Caco-2 (cell line): ENCODE measurements at places on chromosomes 12 and 14. TPM values are rescaled to one million over a fixed set of nuclear protein-coding genes. Genes with fewer than 3 reads are reported as not detected.
A peak's percentile ranks its signal among the peaks of the same experiment; 100 is the strongest.

DNA sequence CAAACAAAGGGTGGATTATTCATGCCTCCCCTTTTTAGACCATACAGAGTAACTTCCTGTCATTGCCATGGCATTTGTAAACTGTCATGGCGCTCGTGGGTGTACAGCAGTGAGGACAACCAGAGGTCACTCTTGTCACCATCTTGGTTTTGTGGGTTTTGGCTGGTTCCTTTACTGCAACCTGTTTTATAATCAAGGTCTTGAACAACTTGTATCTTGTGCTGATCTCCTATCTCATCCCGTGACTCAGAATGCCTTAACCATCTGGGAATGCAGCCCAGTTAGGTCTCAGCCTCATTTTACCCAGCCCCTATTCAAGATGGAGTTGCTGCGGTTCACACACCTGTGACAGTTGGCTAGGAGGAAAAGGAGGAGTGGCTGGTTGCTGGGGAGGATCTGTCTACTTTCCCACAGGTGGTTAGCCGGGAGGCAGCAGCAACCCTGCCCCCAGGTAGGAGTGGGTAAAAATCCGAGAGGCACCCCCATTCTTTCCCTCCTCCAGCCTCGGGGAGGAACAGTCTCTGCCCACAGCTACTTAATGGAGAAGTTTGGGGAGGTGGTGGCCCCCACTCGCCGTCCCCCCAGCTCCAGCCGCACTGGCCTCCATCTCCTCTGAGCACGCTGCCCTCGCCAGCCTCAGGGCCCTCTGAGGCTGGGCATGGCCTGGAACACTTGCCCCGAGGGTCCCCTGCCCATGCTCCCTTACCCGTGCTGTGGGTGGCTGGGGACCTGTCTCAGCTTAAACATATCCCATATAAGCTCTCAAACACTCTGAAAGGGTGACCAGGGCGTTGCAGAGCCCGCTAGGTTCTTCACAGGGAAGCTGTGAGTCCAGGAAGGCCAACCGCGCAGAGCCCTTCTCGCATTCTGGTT, 41.7 kb downstream of the SMIM41 start:
- no peaks in the 10 kb centered on the region for H3K27me3 ChIP-seq
- H3K4me3 ChIP-seq = no peak overlapping the region
- no peak overlapping the region for H3K27ac ChIP-seq
- H3K4me1 ChIP-seq = peaks cover 29% of the 10 kb centered on the region

DNA sequence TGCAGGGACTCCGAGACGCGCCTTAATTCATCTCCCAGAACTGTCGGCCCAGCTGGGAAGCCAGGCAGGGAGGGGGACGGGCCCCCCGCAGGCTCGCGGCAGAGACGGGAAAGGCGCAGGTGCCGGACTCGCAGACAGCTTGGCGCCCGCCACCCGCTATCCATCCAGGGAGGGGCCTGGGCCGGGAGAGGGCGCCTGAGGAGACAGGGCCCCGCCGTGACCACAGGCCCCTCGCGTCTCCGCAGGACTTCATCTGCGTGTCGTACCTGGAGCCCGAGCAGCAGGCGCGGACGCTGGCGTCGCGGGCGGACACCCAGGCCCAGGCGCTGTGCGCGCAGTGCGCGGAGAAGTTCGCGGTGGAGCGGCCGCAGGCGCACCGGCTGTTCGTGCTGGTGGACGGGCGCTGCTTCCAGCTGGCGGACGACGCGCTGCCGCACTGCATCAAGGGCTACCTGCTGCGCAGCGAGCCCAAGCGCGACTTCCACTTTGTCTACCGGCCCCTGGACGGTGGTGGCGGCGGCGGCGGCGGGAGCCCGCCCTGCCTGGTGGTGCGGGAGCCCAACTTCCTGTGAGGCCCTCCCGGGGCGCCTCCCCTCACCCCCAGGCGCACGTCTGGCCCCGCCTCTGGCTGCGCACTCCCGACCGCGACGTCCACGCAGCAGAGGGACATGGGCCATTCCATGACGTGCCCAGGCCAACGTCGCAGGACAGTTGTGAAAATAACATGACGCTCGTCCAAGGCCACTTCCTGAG, 60.6 kb downstream of the LGMN start:
- H3K36me3 ChIP-seq = no peaks in the 10 kb centered on the region; the same call in 1 of the 2 replicates
- no peaks in the 10 kb centered on the region for H3K4me1 ChIP-seq
- no peak overlapping the region for H3K27ac ChIP-seq
- H3K4me3 ChIP-seq = no peak overlapping the region

DNA sequence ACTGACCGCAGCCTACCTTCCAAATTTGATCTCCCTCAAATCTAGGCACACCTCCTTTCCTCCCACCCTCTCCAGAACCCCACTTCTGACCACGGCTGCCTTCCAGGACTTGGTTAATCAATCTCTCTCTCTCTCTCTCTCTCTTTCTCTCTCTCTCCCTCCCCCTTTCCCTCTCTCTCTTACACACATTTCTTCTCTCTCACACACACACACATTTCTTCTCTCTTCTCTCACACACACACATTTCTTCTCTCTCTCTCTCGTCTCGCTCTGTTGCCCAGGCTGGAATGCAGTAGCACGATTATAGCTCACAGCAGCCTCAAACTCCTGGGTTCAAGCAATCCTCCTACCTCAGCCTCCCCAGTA, 521 bp upstream of the GMFB start:
- no peaks in the 10 kb centered on the region for H3K27me3 ChIP-seq
- peak overlapping the region; percentile 78 for H3K27ac ChIP-seq
- H3K4me1 ChIP-seq = peaks cover 22% of the 10 kb centered on the region
- DNase-seq = no peak

GRCh38 chr12:52213564-52214420, 19.3 kb upstream of the KRT7 start:
- no peaks in the 10 kb centered on the region for H3K27me3 ChIP-seq
- H3K4me3 ChIP-seq = no peak overlapping the region
- no peaks in the 10 kb centered on the region for H3K36me3 ChIP-seq
- H3K4me1 ChIP-seq = peaks cover 48% of the 10 kb centered on the region
- H3K27ac ChIP-seq = no peak overlapping the region

Gene CLEC1B
- total RNA-seq = not detected in 2 replicates

- no peak overlapping the region for H3K4me3 ChIP-seq
- H3K36me3 ChIP-seq = no peaks in the 10 kb centered on the region
- no peaks in the 10 kb centered on the region for H3K27me3 ChIP-seq
- H3K27ac ChIP-seq = no peak overlapping the region
- no peaks in the 10 kb centered on the region for H3K4me1 ChIP-seq
Observed at GRCh38 chr14:78164226-78164853, 5.8 kb upstream of the NRXN3 start.

Gene NGB
- total RNA-seq = not detected in 2 replicates

DNA sequence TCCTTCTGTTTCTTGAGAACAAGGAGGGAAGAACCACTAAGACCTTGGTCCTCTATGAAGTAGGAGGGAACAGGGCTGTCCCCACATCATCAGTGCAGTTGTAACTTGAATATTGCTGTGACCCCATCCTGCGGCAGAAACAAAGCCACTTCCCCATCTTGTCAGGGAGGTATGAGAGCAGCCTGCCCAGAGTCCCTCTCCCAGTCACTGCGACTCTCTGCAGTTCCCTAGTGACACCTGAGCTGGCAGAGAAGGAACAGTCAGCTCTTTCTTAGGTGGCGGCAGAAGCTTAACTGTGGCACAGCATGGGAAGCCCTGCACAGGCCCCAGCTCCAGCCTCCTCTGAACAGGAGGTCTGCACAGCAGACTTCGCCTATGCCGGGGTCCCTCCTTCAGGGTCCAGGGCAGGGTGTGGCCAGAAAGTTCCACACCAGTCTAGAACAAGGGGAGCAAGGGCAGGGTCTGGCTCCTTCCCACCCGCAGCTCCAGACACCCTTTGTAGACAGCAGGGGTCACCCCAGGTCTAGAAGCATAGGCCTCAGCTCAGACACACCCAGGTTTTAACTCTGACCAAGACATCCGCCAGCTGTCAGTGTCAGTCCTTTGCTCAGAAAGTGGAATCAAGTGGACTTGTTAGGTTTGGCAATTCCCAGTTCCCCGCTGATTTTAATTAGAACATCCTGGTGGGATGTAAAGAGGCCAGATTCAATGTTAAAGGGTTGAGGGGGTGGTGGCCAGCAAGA, 36.8 kb downstream of the DEGS2 start:
- no peak for DNase-seq
- no peaks in the 10 kb centered on the region for H3K4me1 ChIP-seq
- H3K27me3 ChIP-seq = no peaks in the 10 kb centered on the region
- H3K27ac ChIP-seq = no peak overlapping the region

Gene PIWIL1
- total RNA-seq = 5.1 and 5.3 TPM in 2 replicates

GRCh38 chr14:61102549-61103466, 121.8 kb downstream of the SLC38A6 start:
- no peak overlapping the region for H3K27ac ChIP-seq
- no peak for DNase-seq

- DNase-seq = no peak
- H3K27me3 ChIP-seq = no peaks in the 10 kb centered on the region
- H3K36me3 ChIP-seq = peaks cover 4% of the 10 kb centered on the region; the same call in 1 of the 2 replicates
Observed at GRCh38 chr14:68894802-68895703, 84.0 kb downstream of the ACTN1 start.

DNA sequence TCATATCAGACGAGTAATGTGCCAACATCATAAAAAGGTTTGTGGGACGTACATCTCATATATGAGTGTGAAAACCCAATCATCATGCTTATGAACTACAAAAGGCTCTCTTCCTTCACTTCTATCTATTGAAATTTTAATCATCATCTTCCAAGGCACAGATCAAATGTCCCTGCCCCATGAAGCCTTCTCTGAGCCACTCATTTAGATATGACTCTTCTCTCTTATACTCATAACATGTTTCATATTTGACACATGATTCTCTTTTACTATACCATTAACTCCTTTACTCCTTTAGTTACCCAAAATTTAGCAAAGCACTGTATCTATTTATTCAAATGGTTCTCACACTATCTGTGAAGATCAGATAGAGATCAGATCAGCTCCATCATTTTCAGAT, 22.2 kb downstream of the RALGAPA1 start:
- H3K27ac ChIP-seq = no peak overlapping the region
- H3K4me1 ChIP-seq = no peaks in the 10 kb centered on the region
- DNase-seq = no peak
- no peaks in the 10 kb centered on the region for H3K27me3 ChIP-seq
- no peak overlapping the region for H3K4me3 ChIP-seq

Gene TDRD9
- not detected in 2 replicates for total RNA-seq

DNA sequence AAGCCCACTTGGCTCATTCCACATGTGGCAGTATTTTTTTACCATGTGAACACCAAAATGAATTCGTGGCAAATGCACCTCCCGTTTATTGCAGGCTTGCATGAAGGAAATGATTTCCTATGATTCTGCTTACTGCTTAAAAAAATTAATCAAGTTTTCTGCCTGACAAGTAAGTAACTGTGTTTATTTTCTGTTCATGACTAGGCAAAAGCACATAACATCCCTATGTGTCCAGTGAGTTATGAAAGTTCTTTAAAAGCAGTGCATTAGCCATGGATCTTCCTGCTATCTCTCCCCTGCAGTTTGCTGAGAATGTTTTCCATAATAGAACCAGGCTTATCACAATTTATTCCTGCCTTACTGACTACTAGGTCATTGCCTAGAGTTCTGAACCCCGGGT, 20.4 kb downstream of the GPR65 start:
- H3K27ac ChIP-seq = peak overlapping the region; percentile 10
- H3K27me3 ChIP-seq = no peaks in the 10 kb centered on the region
- H3K36me3 ChIP-seq = no peaks in the 10 kb centered on the region
- H3K4me3 ChIP-seq = peak overlapping the region; percentile 11; the same call in 1 of the 2 replicates

Gene ENDOU
- 0.43 and 0.53 TPM in 2 replicates for total RNA-seq

DNA sequence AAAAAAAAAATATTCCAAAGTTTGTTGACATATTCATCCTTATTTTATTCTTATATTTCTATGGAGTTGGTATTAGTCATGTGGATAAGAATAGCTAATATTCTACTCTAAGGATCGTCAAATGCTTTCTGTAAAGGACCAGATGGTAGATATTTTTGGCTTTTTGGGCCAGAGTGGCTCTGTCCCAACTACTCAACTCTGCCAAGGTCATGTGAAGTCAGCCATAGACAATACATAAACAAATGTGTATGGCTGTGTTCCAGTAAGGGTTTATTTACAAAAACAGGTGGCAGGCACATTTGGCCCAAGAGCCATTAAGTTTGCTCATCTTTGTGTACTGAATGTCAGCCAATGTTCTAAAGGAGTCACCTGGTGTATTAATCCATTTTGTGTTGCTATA, 131.8 kb downstream of the TBX5 start:
- no peaks in the 10 kb centered on the region for H3K4me1 ChIP-seq
- H3K27ac ChIP-seq = no peak overlapping the region
- no peak overlapping the region for H3K4me3 ChIP-seq
- no peak for DNase-seq

DNA sequence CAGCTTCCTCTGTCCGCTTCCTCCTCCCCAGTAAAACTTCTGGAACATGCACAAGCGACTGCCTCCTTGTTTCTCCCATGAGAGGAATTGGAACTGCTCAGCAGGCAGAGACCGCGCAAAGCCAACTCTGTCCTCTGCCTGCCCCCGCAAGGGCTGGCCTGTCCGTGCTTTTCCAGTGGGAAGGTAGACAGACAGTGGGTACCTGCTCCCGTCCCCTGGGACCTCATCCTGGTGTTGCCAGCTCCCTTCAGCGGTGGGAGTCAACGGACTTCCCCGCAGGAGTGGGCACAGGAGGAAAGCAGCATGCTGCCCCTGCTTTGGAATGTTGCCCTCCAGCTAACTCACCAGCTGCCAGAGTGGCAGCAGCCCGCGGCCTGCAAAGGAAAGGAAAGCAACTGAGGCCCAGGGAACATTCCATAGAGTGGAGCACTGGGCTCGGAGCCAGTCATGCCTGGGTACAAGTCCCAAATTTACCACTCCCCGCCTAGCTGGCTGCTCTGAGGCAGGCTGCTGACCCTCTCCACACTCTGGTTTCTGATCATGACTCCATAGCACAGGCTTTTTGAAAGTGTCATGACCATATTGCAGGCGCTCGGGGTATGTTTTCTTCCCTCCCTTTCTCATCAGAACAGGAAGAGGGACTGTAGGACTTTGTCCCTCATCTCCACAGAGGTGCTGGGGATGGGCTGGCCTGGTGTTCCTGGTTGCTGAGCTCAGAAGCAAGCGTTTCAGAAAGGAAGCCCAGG, 89.2 kb upstream of the CLMN start:
- no peaks in the 10 kb centered on the region for H3K4me1 ChIP-seq
- no peak for DNase-seq
